ENCODE measurements at places on chromosomes 7 and 10.
A peak's percentile ranks its signal among the peaks of the same experiment; 100 is the strongest.

- DNase-seq: no peak
Measured at GRCh38 chr7:28028471-28028870, 152.1 kb downstream of the JAZF1 start.

DNA sequence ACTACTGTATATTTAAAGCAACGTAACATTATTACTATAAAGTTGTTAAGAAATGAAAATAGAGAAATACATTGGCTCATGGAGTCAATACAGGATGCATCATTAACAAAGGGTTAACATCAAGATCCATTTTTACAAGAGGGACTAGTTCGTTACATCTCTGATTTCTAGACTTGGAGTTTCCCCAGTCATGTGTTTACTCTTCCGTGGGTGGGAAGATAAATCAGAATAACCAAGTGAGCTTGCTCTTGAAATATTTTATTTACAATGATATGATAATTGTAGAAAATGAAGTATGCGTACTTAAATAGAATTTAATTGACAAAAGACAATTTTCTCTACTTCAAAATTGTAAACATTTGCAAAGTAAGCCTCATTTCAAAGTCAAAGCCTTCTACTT is 1.0 kb upstream of the PRKAR2B start:
- DNase-seq: no peak

- DNase-seq: no peak
Measured at GRCh38 chr7:31337002-31337565, 3.4 kb downstream of the NEUROD6 start.

- no peak for DNase-seq
Measured at GRCh38 chr10:43371418-43371817, at the start of gene FXYD4. TSS of gene FXYD4 (plus strand) at chr10:43371636. CDS start at chr10:43373747, 2,111 bp downstream.

DNA sequence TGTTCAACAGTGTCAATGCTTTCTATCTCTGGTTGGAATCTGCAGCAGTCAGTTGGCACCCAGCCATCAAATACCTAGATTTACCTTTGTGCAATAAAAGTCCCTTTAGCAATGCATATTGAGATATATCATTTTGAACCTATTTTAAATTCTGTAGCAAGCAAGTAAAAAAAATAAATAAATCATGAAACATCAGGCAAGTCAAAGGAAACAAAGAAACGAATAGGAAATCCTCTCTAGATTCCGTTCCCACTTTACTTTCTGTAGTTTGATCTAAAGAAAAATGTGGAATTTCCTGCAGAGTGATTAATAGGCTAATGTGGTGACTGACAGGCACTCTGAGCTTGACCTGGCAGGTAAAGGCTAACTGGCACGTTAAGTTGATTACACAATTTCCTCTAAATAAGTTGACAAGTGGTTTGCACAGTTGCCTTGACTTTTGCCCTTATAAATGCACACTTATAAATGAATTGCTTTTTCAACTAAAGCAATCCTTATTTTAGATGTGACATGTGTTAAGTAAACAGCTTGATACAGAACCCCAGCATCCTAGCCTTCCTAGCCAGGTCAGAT is 208.1 kb upstream of the TCF7L2 start:
- DNase-seq: no peak

GRCh38 chr7:27434756-27435400 is 192.3 kb downstream of the EVX1 start:
- peak; percentile 9 for DNase-seq

DNA sequence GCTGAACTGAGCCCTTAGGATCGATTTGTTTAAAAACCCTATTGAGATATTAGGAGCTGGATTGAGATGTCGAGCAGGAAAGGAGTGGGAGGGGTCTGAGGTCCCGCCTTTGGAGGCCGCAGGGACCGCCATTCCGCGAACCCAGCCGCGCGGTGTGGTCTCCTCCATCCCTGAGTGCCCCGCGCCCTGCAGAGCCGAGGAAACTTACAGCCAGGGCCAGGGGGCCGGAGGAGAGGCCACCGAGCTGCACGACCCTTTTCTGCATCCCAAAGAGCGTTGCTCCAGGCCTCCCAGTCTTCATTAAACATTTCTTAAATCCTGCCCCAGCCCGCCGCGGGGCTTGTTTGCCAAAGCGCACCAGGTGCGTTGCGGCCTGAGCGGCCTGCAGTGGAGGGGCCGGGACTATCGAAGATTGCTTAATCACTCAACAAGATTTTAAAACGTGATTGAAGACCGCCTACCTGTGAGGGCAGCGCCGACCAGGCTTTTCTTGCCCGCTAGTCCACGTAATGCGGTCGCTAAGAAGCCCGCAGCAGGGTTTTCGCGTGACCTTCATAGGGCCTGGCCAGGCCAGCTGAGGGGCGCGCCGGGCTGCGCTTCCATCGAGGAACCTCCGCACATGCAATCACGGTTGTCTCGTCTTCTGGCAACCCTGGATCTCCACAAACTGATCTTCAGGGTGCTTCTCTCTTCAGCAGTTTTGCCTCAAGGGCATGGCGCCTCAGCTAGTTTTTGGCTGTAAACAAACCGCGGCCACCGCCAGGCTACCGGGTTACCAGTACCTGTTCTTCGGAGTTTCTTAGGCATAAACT is 2.0 kb upstream of the CTBP2 start:
- no peak for DNase-seq

- DNase-seq: peak; percentile 57
Measured at GRCh38 chr7:116231949-116232348, 21.6 kb downstream of the TES start.

- no peak for DNase-seq
Measured at GRCh38 chr7:671415-672042, 55.0 kb upstream of the DNAAF5 start.

DNA sequence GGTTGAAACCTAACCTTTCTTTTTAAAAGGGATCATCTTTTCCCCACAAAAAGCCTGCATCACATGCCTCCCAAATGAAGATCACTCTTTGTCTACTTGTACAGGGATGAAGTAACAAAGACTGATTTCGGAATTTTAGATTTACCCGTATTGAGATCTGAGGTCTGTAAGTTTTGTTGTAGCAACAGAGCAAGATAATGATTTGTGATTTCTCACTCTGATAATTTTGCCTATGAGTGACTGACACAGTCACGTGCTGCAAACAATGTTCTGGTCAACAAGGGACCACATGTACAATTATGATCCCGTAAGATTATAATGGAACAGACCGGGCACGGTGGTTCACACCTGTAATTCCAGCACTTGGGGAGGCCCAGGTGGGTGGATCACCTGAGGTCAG is 31.3 kb downstream of the ARL5B start:
- DNase-seq: no peak

- DNase-seq: no peak
Measured at GRCh38 chr10:85231534-85232270, 903.3 kb downstream of the CCSER2 start.

DNA sequence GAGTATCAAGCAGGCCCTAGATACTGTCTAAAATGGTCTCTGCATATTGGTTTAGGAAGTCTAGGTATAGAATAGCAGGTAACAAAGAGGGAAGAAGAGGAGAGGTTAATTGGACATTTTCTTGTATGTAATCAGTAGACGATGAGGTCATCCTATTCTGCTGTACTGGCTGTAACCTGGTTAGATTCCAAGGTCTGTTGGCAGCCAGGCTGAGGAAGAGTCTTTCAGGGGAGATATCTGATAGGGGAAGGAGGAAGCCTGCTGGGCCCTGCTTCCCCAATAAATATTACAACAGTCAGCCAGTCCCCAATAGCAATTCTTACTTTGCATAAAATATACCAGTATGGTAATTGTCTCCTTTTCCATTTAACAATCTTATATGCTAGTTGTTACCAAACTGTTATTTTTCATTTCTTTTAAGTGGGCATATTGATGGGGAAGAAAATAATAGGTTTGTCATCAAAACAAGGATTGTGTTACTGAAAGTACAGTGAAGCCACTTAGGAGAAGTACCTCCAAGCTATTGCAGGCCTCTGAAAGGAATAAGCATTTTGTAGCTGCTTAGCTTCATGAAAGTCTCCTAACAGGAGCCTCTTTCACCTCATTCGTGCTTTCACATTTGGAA is 186.4 kb downstream of the LRRC4 start:
- DNase-seq: peak; percentile 41

GRCh38 chr7:552868-553635 is 33.4 kb upstream of the PDGFA start:
- DNase-seq: no peak

DNA sequence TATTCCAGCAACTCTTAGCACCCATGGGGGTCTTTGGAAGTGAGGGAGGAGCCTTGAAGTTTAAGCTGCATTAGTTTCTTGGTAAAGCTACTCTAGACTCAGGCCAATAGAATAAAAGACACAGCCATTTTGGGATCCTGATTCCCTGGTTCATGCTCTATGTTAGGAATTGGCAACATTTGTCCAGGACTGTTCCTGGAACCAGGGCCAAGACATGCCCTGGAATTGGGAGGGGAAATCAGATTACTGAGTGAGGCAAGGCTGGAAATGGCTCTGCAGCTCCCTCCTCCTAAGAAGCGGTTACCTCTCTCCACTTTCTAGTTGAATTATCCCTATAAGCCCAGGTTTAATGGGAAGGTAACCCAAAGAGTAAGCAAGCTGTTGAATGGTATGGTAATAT is 14.2 kb upstream of the BMPR1A start:
- DNase-seq: no peak

DNA sequence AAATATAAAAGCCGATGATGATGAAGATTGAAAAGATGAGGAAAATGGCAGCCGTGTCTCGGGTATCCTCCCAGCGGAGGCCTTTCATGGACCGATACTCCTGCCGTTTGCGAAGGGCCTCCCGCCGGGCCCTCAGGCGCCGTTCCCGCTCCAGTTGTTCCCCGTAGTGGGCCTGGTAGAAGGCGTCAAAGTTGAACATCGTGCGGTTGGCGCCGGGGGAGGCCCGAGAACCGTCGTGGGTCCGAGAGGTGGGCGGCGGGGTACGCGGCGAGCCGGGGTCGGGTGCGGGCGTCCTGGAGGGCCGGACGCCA is 553 bp downstream of the DNAJC30 start:
- no peak for DNase-seq

GRCh38 chr7:94367949-94368348 is 26.7 kb upstream of the COL1A2 start:
- DNase-seq: peak; percentile 90

- no peak for DNase-seq
Measured at GRCh38 chr10:75265856-75266255, 30.1 kb upstream of the COMTD1 start.

- DNase-seq: no peak
Measured at GRCh38 chr7:69682518-69682917, 84.2 kb downstream of the AUTS2 start.

GRCh38 chr10:108904163-108904838 is 1019.0 kb downstream of the XPNPEP1 start:
- DNase-seq: peak; percentile 4

DNA sequence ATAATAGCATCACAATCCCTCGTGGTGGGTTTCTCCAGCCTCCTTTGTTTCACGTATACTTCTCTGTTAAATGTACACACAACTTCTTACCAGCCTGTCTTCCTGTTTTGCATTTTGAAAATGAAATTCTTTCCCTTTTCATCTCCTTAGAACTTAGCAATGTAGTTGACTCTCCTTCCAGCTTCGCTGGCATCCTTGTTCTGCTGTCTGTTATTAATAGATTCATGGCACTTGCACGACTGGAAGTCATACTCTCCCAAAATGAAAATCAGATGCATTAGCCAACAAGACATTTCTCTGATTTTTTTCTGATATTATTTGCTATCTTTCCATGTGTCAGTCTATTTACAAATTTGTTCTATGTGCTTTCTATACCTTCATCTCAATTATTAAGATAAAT is 3.0 kb upstream of the CREB3L2 start:
- no peak for DNase-seq

DNA sequence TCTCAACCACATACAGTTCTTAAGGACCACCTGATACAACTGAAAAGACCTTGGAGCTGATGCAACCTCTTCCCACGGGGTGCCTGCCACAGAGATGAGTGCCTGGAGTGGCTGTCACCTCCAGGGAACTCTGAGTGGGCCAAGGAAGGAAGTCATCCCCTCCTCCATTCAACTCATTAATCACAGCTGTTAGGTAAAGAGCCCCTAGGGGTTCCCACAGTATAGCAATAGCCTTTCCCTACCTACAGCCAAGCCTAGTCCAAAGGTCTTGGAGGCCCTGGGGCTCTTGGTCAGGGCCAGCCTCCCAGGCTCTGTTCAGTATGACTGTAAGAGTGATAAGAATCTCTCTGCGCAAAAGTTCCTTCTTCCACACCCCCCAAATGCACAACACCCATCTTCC is 70.4 kb upstream of the NFE2L3 start:
- no peak for DNase-seq

GRCh38 chr7:147937428-147937827 is 653.1 kb upstream of the C7orf33 start:
- DNase-seq: no peak

DNA sequence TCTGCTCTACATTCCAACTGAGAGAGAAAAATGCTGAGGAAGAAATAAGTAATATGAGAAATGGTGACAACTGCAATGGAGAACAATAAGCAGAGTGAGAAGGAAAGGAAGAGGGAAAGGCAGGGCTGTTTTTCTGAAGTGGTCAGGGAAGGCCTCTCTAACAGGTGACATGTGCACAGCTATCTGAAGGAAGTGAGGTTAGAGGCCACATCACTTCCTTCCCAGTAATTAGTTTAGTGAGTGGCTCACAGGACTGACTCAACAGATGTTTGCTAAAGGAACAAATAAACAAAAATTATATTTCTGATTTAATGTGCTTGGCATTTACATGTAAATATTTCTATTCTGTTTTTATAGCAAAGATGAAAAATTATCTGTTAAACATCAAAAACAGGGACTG is 77.9 kb downstream of the ARHGAP21 start:
- DNase-seq: peak; percentile 30

DNA sequence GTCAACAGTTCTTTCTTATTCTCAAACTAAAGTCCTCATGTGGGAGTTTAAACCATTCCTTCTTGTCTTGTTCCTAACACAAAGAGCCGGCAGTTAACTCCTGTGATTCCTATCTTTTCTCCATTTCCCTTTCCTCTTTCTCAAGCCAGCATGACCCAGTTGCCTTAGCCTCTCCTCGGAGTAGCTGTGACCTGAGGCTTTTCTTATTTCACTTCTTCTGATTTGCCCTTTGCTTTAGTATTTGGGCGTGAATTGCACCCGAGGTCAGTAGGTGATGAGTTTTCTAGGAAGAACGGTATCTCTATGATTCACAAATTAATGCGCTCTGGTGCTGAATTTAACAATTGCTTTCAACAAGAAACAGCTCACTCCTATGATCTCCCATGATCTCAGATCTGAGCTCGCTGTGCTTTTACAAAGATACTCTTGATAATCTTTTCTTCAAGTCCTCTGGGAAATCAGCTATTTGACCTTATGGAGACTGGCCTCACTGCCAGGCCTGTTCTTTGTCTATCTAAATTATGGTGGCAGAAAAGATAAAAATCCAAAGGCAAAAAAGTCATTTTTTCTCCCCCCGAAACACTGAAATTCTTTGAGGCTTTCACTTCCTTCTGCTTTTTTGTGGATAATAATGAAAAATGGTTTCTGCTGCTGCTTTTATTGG is 184.6 kb downstream of the JCAD start:
- no peak for DNase-seq

GRCh38 chr10:84521013-84521412 is 192.6 kb downstream of the CCSER2 start:
- DNase-seq: no peak

- no peak for DNase-seq
Measured at GRCh38 chr10:91452063-91452462, 41.9 kb downstream of the HECTD2 start.
